ENCODE measurements at places on chromosomes 4 and X.

GRCh38 chr4:185778307-185778706 is 33.7 kb downstream of the SORBS2 start:
- no peak for DNase-seq

DNA sequence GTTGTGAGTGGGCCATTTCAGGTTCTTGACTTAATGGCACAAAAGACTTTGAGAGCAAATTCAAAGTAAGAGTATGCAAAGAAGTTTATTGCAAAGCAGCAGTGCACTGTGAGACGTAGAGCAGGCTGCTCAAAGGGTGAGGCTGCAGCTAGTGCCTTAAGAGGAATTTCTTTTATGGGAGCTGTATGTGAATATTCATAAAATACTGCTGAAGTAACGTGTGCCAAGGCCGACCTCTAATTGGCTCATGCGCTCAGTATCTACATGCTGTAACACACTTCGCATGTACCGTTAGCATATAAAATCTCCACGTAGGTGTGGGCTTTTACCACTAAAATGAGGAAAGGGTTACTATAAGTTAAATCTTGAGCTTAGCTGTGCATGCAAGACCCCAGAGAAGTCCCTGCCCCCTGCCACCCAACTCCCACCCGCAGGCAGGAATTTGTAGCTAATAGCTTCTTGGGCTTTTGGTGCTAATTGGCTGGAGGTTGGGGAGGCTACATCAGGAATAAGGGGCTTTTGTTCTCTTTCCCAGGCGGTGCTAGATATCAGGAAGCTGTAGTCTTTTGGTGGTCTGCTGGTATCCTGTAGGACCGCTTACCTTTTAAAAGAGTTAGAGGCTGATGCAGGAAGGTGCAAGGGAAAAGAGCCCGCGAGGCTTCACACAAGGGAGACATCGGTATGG is 47.6 kb downstream of the FSTL5 start:
- DNase-seq: no peak

GRCh38 chr4:124318292-124318691 is 394.2 kb downstream of the ANKRD50 start:
- no peak for DNase-seq

DNA sequence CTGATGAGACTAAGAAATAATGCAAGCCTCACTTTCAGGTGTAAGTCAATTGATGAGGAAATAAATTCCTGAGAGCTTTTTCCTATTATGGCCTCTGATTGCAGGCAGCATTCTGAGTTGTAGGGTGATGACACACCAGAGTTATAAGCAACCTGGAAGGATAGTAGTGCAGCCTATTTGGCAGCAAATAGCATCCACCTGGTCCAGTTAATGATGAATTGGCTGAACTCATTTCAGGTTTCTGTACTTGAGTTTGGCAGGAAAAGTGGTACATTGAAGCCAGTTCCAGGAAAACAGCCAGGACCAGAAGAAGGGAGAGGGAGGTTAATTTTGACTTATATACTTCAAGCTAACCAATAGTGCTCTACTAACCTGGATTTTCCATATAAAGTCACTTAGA is 316.8 kb downstream of the NAF1 start:
- no peak for DNase-seq

DNA sequence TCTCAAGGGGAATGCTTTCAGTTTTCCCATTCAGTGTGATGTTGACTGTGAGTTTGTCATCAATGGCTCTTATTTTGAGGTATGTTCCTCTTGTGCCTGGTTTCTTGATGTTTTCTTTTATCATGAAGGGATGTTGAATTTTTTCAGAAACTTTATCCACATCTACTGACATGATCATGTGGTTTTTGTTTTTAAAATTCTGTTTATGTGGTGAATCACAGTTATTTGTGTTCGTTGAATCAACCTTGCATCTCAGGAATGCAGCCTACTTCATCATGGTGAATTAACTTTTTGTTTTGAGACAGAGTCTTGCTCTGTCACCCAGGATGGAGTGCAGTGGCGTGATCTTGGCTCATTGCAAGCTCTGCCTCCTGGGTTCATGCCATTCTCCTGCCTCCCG is 263.1 kb upstream of the KLF3 start:
- no peak for DNase-seq

GRCh38 chr4:90842960-90843359 is 715.8 kb downstream of the CCSER1 start:
- no peak for DNase-seq

DNA sequence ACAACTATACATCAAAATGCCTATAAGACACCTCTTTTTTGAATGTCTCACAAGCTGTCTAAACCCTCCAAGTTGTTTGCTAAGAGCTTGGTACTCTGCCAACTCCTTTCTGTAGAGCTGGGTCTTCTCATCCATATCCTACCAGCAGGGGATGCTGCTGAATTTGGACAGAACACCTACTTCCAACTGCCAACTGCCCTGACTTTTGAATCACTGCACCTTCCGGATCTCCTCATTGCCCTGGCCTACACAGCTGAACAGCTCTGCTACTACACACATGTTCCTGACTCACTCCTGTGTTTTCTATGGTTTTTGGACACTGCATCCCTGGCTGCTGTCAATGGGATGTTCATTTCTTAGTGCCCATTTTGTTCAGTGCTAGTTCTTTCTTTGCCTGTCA is 18.7 kb downstream of the FAM184B start:
- DNase-seq: no peak

DNA sequence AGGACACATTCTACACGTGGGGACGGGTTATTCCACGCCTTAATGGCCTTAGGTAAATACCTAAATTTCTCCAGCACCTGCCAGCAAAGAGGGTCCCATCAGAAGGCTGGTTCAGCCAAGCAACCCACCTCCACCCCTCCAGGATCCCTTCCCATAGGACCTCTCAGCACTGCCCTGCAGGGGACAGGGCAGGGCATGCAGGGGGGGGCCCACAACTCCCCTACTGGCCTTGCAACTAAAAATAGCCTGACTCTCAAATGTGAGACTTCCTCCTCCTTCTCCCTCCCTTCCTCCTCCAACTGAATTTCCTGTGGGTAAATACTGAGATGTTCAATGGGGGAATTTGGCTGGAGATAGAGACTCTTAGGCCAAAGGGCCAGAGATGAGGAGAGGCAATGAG is 6.3 kb downstream of the LAS1L start:
- DNase-seq: no peak

DNA sequence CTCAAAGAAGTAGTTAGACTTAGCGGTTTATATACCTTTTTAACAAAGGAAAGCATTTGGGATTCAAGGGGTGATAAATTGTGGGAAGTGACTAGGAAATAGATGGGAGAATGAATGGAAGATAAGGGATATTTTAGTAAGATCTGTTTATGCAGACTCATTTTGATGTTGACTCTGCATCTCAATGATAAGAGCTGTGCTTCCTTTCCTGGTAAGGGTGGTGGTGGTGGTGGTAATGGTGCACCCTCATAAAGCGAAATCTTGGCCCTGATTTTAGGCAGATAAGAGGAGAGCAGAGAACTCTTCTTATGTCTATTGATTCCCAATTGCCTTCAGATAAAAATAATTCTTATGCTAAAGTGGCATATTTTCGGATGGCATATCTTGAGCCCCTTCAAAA is 197.1 kb downstream of the SPRY1 start:
- DNase-seq: no peak

DNA sequence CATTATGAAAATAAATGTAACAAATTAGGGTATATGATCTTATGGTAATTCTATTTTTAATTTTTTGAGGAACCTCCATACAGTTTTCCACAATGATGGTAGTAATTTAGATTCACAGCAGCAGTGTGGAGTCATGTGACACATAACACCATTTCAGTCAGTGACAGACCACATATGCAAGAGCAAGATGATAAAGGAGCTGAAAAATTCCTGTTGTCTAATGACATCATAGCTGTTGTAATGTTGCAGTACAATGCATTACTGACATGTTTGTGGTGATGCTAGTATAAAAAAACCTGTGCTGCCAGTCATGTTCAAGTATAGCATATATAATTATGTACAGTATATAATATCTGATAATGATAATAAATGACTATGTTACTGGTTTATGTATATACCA is 28.5 kb downstream of the EMCN start:
- DNase-seq: no peak

DNA sequence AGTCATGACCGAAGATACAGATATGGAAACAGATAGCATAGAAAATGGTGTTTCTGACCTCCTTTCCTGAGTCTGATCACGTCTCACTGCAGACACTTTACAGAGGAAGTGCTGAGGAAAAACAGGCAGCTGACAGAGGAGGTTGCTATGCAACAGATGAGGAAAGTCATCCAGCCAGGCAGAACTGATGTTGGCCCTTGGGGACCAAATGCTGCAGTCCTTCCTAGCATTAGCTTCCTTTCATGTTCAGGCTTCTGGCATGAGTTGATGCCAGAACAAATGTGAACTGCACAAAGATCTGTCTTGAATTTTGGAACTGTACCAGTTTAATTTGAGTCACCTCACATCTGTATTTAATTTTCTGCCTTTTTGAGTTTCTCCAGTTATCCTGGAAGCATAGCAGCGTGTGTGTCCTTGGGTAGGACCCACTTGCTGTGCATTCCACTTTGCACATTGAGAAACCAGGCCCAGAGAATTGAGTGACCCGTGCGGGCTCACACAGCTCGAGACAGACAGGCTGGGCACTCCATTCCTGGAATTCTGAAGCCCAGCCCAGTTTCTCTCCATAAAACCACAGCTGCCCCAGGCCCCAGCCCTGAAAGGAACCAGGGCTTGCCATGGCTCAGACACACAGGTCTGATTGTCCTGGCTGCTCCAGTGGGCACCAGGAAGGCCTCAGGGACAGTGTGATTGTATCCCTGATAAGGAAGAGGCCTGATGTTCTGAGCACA is 1.4 kb upstream of the MAGED1 start:
- peak; percentile 85 for DNase-seq

DNA sequence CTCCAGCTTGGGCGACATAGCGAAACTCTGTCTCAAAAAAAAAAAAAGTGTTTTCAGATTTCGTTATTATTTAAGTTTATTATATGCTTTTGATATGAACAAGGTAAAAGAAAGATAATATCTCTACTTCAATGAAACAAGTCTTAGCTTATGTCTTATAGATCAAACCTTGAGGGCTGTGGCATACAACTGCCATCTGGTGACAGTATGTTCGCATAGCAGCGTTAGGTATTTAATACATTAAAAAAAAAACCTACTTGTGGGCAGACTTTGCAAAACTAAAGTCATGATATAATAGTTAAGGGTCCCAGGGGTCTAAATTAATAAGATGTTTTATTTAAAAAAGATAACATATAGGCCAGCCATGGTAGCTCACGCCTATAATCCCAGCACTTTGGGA is 161.2 kb upstream of the AMOT start:
- no peak for DNase-seq

DNA sequence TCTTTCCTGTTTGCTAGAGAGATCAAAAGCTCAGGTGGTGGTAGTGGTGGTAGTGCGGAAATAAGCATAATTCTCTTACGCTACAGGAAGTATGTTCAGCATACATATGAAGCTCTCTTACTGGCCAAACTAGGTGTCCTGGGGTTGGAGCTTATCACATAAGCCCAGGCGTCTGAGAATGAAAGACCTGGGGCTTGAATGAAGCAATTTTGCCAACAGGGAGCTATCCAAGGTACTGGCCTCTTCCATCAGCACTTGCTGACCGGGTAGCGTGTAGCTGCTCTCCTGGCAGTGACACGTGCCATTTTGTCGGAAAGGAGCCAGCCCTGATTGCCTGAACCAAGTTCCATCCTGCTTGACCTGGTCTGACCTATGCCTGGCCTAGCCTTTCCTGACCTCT is 65.9 kb upstream of the HPF1 start:
- DNase-seq: peak; percentile 26

GRCh38 chr4:87497159-87497558 is 32.0 kb downstream of the SPARCL1 start:
- DNase-seq: no peak

- no peak for DNase-seq
These were observed 185.9 kb downstream of the CFAP299 start for GRCh38 chr4:80521438-80521837.

- no peak for DNase-seq
These were observed 64.3 kb downstream of the HTRA3 start for GRCh38 chr4:8333726-8334460.

DNA sequence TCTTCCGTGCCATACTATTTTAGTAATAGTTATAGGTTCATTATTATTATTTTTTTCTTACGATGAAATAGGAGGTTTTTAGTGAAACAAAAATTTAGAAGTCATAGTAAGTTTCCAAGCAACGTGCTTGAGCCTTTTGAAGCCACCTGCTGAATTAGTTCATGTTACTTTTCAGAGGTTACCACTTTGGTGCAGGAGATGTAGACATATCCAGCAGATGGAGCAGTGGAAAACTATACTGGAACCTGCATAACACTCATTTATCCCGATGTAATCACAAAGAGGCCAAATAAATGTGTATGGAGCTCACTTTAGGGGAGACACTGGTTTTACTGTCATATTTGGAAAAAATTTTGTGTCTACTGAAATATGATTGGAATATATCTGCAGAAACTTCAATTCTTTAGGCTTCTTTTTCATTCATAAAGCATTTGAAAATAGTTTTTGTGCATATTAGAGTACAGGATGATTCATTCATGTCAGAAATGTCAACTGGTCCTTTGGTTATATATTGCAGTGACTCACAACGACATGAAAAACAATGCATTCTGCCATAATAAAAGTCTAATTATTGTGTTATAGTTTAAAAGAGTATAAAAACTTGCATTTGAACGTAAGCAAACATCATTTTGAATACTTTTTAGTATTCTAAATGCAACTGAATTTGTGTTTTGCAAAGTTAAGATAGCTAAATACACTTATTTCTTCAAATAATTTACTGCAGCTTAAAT is 2182.9 kb upstream of the TENM3 start:
- no peak for DNase-seq

DNA sequence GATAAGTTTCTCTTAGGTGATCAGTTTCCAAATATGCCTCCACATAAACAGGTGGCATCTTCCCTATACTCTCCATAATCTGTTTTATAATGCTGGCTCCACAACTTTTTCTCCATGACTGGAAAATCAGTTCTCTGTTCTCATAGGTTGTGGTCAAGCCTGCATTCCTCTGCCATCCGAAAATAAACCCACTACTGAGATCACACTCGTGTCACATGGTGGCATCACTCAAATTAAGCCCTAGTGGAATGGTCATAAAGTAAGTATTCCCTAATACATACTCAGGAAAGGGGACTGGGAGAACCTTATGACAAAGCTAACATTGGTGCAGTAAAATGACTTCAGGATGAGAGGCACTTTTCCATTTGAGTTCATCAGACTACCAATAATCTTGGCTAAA is 37.6 kb downstream of the MAGED4B start:
- no peak for DNase-seq

- DNase-seq: no peak
These were observed 1421.9 kb downstream of the PCDH7 start for GRCh38 chr4:32142075-32142474.

- DNase-seq: no peak
These were observed 4.3 kb upstream of the RBM3 start for GRCh38 chrX:48569958-48570357.

- no peak for DNase-seq
These were observed 548.7 kb upstream of the DIPK2B start for GRCh38 chrX:45749375-45749774.

GRCh38 chr4:86977621-86978184 is 42.9 kb downstream of the AFF1 start:
- no peak for DNase-seq

- DNase-seq: no peak
These were observed 685.5 kb downstream of the KCTD8 start for GRCh38 chr4:43763029-43763610.

GRCh38 chr4:183504930-183505610 is at the start of gene ING2:
ING2 (plus strand) TSS chr4:183505058; CDS start chr4:183505196, 138 bp downstream.
- peak; percentile 40 for DNase-seq

- DNase-seq: peak; percentile 83
These were observed 3.2 kb downstream of the CAMK2D start for GRCh38 chr4:113758372-113758771.

GRCh38 chr4:15917297-15917696 is 21.2 kb downstream of the FGFBP1 start:
- DNase-seq: peak; percentile 60

GRCh38 chr4:86894455-86894854 is 2.2 kb upstream of the C4orf36 start:
- DNase-seq: no peak
